ENCODE measurements at places on chromosomes 13 and 19.

- DNase-seq = no peak
Observed at GRCh38 chr13:113581871-113582270, 2.7 kb upstream of the TFDP1 start.

DNA sequence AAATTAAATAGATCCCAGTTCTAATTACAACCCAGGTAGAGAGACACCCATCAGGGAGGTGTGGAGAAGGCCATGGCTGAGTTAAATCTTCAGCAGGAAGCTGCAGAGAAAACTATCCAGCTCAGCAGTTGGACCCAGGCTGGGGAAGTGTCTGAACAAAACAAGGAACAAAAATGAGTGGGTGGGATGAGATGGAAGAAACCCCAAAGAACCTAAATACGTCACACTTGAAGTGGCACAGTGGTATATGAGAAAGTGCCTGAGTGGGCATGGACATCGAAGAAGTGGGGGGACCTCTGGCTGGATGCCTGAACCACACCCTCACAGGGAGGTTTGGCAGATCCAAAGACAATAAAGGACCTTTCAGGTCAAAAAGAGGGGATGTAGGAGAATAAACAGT lies 3.5 kb upstream of the EPHX3 start:
- no peak for DNase-seq

GRCh38 chr13:64457976-64458375 lies 2772.2 kb downstream of the PCDH9 start:
- DNase-seq = no peak

DNA sequence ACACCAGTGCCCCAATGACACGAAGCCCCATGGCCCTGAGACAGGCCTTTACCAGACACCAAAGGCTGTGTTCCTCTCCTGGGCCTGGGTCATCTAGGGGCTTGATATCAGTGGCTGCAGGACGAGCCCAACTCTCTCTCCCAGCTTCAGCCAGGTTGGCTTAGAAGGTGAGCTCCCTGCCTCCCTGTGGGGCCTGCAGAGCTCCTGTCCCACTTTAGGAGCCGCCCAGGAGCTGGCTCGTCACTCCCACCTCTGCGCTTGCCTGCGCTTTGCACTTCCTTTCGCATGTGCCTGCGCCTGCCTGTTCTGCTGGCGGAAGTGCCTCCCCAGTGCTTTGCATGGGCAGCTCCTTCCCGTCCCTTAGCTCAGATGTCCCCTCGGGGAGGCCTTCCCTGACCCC lies 4.9 kb downstream of the CALM3 start:
- no peak for DNase-seq

GRCh38 chr13:33489563-33489962 lies 204.0 kb upstream of the STARD13 start:
- no peak for DNase-seq

DNA sequence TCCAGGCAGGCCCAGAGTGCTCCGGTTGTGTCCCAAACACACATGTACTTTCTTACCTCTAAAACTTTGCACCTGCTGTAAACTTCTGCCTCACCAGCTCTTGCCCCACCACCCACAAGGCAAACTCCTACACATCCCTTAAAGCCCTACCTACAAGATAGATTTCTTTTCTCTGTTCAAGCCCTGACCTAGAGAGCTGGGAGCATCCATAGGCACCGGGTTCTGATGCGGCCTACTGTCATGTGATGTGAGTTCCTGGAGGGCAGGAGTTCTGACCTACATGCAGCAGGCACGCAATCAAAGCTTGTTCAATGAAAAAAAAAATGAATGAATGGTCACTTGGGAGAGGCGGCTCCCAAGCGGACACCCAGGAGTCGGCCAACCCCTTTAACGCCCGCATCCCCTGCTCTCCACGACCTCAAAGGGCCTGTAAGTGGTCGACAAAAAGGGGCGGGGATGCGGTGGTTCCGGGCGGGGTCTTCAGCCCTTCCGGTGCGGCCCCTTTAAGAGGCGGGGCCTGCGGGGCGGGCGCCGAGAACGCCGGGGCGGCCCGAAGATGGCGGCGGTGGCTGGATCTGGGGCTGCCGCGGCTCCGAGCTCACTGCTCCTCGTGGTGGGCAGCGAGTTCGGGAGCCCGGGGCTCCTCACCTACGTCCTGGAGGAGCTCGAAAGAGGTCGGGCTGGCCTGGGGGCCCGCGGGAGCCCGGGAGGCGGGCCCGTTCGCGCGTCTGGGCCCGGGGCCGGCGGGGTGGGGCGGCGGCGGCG lies at the start of gene MAP1S:
TSS of gene MAP1S (plus strand) at position 534 of the 765 bp plus-strand sequence. CDS start at position 557, 23 bp downstream.
- DNase-seq = peak; percentile 56

GRCh38 chr19:51227326-51227725 lies 2.4 kb downstream of the CD33 start:
- DNase-seq = no peak

GRCh38 chr19:12800923-12801465 lies 606 bp downstream of the PRDX2 start:
- no peak for DNase-seq

DNA sequence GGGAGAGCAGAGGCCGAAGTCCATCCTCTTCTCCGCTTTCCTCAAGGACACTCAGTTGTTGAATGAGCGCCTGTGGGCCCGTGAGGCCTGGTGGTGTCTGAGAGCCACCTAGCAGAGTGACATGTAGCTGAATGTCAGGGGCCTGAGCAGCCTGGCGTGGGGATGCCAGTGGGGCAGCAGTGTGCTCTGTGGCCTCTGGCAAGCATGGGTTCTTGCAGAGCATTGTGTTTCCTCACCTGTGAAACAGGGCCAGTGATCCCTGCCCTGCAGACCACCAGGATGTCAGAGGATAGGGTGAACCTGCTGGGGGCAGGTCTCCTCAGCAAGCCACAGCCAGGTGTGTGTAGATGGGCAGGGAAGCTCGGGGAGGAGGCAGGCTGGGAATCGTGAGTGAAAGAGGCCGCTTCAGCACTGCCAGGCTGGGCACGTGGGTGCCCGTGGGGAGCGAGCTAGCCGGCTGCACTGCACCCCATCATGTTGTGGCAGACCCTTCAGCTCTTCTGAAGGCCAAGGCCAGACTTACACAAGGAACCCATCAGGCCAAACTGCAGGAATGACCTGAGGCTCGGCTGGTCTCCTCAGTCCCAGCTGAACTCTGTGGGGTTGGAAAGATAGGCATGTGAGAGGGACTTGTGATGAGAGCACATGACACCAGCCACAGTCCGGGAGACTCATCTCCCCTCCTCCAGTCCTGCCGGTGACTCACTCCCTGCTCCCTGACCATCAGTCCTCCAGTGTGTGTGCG lies 5.0 kb downstream of the PPP1R37 start:
- DNase-seq = no peak

GRCh38 chr13:52411629-52412028 lies 5.7 kb upstream of the THSD1 start:
- DNase-seq = no peak

DNA sequence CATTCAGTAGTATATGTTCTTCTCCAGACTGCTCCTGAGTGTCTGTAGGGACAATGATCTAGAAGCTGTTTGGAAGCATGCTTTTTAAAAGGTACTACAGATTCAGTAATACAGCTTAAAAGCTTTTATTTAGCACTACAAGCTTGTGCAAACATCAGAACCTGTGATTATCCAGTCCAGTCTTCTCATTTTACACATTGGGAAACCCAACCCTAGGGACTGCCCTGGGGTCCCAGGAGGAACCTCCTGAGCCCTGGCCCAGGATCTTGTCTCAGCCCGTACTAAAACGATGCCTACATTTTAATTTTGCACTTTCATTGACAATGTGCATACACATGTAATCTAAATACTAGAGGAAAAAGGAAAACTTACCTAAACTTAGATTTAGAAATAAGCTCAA lies 12.5 kb downstream of the DOCK9 start:
- no peak for DNase-seq

DNA sequence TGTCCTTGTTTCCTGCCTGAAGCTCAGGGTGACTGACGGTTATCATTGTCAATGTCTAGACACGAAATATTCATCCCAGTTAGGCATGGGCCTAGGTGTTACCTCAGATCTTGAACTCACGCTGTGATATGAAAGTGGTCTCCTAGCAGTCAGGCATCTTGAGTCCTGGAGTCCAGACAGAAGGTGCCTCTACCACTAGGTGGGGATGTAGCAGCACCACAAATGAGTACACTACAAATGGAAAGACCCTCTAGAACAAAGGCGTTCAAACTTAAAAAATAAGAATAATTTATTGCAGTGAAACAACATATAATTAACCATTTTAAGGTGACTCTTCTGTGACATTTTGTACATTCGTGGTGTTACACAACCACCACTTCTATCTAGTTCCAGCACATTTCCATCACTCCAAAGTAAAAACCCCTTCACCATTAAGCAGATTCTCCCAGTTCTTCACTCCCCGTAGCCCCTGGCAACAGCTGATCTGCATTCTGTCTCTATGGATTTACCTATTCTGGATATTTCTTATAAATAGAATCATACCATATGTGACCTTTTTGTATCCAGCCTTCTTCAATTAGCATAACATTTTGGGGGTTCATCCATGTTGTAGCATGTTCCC lies 11.9 kb upstream of the FRY start:
- DNase-seq = peak; percentile 26

DNA sequence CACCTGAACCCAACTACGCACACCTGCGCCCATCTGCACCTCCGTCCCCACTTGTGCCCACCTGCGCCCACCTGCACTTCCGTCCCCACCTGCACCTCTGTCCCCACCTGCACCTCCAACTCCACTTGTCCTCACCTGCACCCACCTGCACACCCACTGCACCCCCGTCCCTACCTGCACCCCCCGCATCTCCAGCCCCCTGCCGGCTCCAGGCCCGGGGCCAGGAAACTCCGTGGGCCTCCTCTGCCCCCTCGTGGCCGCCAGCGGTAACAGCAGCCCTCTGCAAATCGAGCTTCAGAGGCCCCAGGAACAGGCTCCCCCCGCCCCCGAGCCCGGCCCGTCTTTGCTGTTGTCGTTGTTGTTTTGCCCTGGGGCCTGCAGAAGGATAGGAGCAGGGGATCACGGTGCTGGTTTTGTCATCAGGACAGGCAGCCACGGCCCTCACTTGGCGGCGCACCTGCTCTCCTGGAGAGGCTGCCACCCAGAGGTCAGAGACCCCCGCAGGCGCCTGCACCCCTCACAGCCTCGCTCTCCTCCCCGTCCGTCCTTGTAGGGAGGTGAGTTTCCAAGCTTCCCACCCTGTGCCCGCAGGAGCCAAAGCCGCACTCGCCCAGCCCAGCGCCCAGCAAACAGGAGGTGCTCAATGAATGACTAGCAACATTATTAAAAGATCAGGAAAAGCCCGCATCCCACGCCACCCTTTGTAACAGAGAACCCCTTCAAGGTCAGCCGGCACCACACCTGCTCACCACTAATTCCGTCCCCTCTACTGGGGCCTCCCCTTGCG lies 65.4 kb downstream of the GNG7 start:
- peak; percentile 76 for DNase-seq

- DNase-seq = no peak
Observed at GRCh38 chr13:113138792-113139551, 16.4 kb downstream of the F10 start.

DNA sequence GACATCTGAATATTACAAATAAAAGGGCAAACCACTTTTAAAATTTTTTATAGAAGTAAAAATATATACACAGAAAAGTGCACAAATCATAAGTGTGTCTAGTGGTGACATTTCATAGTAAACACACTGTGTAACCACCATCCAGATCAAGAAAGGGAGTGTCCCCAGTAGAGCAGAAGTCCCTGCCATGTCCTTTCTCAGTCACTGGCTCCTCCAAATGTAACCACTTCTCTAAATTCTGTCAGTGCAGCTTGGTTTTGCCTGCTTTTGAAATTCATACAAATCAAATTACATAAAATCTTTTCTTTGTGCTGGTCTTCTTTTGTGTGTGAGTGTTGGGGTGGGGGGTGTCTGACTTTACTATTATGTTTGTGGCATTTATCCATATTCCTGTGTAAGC lies 116.5 kb downstream of the RBM26 start:
- DNase-seq = no peak

- DNase-seq = peak; percentile 47
Observed at GRCh38 chr19:40284501-40285352, at the start of gene AKT2. TSS of gene AKT2 (minus strand) at chr19:40285345. CDS start at chr19:40265267, 20,078 bp downstream.

DNA sequence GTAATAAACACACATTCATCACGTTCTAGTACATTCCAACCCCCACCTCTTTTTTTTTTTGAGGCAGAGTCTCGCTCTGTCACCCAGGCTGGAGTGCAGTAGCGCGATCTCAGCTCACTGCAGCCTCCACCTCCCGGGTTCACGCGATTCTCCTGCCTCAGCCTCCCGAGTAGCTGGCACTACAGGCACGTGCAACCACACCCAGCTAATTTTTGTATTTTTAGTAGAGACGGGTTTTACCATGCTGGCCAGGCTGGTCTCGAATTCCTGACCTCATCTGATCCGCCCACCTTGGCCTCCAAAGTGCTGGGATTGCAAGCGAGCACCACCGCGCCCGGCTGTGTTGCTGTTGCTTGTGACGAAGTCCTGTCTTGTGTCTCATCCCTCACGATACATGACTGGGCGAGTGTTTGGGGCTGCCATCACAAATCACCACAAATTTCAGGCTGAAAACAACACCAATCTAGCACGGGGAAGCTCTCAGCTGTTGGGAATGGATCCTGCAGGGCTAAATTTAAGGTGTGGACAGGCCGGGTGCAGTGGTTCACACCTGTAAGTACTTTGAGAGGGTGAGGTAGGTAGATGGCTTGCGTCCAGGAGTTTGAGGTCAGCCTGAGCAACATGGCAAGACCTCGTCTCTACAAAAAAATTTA lies 15.7 kb downstream of the MOB3A start:
- DNase-seq = no peak

GRCh38 chr13:45102136-45102507 lies 18.2 kb upstream of the GTF2F2 start:
- no peak for DNase-seq

DNA sequence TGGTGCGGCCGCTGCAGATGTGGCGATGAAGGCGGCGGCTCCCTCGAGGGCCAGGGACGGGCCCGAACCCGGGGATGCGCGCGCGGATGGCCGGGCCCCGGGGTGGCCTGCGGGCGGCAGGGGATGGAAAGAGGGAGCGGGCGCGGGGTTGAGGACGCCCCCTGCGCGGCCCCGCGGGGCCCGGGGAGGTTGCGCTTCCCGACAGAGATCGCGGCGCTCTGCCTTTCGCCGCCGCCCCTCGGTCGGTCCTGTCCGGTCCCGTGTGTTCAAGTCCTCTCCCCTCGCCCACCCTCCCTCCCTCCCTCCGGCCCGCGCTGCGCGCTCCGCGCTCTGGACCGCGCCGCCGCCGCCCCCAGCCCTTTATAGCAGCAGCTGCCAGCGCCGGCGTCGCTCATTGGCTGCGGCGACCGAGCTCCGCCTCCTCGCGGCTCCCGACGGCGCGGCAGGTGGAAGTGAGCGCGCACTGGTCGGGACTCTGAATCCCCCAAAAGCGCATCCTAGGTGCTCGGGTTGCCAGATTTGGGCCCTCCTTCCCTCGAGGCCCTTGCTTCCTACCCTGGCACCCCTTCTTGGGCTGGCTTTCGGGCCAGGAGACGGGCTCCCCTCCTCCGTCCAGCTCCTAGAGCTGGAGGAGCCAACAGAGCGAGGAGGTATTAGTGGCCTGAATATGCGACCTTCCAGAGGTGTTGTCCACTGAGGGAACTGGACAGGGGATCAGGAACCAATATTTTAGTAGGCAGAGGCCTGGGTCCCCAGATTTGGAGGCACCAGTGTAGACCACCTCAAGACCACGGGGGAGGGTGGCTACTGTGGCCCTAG lies at the start of gene ELAVL3:
TSS of gene ELAVL3 (minus strand) at position 332 of the 819 bp plus-strand sequence. CDS start 438 bp downstream, outside the sequence.
- DNase-seq = no peak

- no peak for DNase-seq
Observed at GRCh38 chr13:113425941-113426590, 27.2 kb downstream of the ADPRHL1 start.
